Stimulated activated naive CD8-positive, alpha-beta T cell treated with anti-CD3 and anti-CD28 coated beads, Interleukin-15, Interleukin-2, amounts not matched to agents 100 U/mL and 50 U/mL, for 24 hours (primary cell): ENCODE measurements at places on chromosomes 6 and 20.

GRCh38 chr6:158371261-158371660, 59.0 kb downstream of the TULP4 start:
- no peak for DNase-seq

DNA sequence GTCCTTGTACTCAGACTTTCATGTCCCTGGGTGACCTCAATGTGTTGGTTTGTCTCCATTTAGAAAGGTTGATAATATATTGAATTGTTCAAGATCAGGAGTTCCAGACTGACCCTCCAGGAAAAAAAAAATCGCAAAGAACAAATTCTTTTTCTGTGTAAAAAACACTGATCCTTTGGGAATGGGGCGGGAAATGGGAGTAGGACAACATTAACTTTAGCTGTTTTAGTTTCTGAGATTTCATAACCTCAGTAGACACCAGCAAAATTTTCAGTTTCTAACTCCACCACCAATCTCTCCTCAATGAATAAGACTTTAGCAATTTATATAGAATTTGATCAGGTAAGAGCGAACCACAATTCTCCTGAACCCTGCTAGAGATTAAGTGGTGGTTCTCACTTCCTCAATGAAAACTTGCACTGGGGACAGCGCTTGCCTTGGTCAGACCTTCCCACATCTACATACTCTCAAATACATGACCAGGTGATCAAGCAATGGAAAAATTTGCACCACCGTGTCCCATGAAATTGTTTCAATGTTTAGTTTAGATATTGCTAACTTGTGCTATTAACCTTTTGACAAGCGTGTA, 231.2 kb upstream of the PLN start:
- DNase-seq = no peak

GRCh38 chr6:2809015-2809414, 32.6 kb downstream of the SERPINB1 start:
- DNase-seq = no peak

DNA sequence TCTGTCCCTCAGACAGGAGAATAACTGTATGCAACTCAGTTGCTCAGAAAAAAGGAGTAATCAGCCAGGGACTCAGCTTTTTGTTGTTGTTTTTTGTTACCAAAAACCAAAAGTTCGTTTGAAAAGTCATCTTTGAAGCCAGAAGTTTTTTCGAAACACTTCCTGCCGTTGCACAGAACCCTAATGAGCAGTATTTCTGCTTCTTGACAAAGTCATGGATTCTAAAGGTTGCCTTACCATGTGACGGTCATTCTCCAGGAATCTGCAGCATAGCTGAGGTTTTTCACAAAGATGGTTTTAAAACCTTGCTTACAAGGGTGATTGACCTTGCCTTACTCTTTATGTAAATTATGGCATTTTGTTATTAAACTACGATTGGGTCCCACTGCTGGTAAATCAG, 1.9 kb downstream of the RAB32 start:
- DNase-seq = no peak

GRCh38 chr6:30020626-30021025, 40.4 kb upstream of the POLR1H start:
- no peak for DNase-seq

DNA sequence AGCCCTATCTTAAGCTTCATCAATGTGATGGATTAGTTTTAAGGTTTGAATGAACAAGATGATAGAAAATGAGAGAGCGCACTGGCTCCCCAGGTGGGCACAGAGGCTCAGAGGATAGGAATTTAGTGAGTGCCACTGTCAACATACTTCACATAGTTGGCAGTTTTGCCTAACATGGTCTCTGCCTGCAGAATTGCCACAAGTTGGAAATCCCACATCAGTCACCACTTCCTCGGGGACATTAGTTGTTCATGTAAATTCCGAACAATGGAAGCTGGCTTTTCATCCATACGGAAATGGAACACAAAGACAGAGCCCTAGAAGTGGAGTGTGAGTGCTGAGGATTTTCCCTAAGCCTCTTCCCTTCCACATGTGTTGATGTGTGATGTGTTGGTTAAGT, 123.9 kb upstream of the PHACTR1 start:
- no peak for DNase-seq
